ENCODE measurements at places on chromosomes 12 and 14.

DNA sequence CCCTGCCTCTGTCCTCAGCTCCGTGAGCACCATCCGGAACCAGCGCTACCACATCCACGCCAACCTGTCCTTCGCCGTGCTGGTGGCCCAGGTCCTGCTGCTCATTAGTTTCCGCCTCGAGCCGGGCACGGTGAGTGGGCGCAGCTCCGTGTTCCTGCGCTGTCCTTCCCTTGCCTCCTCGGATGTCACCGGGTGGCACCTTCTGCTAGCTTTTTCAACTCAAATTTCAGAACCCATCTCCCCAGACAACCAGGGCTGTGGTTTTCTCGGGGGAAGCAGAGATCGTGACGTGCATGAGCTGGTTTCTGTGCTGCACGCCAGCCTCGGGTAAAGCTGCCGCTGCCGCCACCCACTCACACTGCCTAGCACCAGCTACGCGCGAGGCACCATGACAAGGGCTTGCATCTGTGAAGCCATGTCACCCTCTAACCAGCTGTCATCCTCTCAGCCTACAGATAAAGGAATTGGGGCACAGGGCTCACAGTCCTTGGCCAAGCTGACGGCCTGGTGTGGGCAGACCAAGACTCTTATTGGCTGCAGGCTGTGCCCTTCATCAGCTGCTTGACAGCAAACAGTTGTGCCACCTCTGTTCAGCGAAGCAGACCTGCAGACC is 152.1 kb downstream of the ADGRD1 start:
- no peak for DNase-seq

DNA sequence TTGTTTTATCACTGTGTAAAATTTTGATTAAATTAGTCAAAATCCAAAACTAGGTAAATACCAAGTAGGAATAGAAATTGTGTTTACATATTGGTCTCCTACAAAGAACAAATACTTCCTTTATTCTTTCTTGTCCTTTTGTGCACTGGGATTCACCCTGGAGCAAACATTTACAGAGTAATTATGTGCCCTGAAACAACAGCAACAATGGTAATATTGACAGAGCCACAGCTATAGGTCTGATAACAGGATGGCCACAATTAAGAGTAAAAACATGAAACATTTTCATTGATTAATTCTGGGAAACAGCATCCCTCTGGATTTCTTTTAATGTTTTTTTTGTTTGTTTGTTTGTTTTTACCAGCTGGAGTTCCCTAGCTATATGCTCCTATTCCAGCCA is 61.2 kb downstream of the SLC38A6 start:
- peak; percentile 10 for DNase-seq

DNA sequence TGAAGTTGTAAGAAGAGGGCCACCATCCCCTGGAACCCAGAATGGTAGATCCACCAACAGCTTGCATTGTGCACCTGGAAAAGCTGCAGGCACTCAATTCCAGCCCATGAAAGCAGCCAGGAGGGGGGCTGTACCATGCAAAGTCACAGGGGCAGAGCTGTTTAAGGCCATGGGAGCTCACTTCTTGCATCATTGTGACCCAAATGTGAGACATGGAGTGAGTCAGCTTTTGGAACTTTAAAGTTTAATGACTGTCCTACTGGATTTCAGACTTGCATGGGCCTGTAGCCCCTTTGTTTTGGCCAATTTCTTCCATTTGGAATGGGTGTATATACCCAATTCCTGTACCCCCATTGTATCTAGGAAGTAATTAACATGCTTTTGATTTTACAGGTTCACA is 50.8 kb downstream of the SLC16A7 start:
- no peak for DNase-seq

GRCh38 chr12:106736051-106736957 is 38.2 kb upstream of the RIC8B start:
- DNase-seq, result no peak

DNA sequence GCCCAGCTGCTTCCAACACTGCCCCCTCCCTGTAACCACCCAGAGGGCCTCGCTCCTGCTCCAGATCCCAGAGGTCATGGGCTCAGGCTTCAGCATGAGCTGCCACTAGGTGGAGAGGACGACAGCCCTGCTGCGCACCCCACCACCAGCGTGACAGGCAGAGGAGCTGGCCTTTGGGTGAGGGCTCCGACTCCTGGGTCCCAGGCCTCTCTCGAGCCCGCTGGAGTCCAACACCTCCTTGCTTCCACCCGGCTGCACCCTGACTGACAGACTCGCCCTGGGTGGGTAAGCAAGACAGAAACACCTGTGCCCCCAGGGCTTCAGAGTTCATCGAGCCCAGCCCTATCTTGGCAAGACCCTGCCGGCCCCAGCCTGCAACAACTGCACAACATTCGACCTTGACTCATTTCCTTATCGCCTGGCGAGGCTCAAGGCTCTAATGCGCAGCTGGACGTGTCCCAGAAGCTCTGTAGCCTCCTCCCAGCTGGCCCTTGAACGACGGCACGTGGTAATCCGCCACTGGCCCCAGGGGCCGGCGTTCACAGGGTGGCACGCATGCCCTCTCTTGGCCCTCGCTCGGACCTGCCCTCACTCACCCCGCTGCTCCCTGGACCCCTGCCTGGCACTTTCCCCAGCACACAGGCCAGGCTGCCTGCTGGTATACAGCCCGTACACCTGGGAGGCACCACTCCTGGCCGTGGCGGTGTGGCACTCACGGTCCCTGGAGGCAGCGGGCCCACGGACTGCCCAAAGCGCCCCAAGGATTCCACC is 28.0 kb downstream of the VPS37B start:
- no peak for DNase-seq

DNA sequence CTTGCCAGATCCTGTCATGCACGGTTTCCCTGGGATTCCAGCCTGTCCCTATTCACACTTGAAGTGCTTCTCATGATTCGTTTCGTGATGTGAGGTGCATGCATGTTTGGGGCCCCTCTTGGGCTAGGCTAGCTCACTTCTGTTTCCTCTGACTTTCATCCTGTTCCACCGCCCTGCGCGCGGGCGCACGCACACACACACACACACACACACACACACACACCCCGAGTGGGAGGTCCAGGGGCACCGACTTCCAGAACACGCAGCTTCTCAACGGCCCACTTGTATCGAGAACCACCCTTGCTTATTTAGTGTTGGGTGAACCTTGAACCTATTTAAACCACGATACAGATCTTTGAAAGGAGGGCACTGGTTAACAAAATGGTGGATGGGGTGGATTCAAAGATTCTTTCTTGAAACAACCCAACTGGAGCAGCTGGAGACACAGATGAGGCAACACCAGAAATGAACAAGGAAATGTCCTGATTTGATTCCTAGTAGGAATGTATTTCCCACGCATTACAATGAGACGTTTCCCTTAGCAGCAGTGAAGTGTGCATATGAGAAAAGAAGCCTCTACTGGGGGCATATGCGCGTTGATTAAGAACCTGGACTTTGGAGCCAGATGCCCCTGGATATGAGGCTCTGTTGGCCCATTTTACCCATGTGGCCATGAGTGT is 16.3 kb downstream of the ELK3 start:
- no peak for DNase-seq

GRCh38 chr12:120760349-120761254 is 35.0 kb downstream of the ACADS start:
- DNase-seq, result no peak

- DNase-seq, result no peak
Measured at GRCh38 chr12:27333403-27334009, 870 bp downstream of the BMAL2 start.

- no peak for DNase-seq
Measured at GRCh38 chr12:100372853-100373640, 16.2 kb downstream of the SLC17A8 start.

- no peak for DNase-seq
Measured at GRCh38 chr12:15897433-15897832, 13.7 kb upstream of the DERA start.

DNA sequence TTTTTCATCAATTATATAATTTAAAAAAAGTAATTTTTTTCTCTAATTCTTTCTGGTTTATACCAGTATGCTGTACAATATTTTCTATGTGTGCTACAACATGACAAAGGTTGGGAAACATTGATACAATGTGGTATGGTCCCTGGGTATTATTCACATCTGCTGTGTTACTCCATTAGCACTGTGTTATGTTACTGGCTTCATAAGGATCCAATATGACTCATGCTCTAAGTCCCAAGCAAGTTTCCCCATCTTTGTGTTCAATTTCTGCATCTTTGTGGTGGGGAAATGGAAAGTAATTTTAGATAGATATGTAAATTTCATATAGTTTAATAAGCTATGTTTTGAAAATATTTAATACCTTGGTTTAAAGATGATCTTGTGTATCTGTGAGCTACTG is 35.8 kb downstream of the FBXO33 start:
- no peak for DNase-seq

DNA sequence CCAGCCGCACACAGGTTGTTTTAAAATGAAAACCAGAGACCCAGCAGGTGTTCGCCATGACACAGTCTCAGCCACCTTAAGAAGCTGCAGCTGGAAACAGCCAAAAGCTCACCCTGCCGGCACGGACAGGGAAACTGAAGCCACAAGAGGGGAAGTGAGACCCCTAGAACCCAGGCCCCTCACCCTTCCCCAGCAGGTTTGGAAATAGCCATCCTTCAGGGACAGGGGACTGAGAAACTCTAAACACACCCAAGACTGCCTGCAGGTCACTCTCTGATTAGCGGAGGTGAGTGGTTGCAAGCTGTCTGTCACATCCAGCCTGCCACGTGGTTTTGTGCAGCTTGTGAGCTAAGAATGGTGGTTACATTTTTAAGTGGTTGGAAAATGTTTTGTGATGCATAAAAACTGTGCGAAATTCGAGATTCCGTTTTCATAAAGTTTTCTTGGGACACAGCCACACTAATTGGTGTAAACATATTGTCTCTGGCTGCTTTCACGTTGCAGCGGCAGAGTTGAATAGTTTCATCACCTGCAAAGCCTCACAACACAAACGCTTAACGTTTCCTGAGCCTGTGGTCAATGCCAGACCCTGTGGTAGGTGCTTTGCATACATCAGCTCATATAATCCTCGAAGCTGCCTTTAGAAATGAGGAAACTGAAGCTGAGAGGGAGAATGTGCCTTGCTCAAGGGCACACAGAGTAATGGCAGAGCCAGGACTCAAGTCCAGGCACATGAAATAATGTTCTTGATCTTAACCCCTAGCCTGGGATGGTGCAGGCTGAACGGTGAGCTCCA is 1.7 kb upstream of the SELPLG start:
- no peak for DNase-seq

DNA sequence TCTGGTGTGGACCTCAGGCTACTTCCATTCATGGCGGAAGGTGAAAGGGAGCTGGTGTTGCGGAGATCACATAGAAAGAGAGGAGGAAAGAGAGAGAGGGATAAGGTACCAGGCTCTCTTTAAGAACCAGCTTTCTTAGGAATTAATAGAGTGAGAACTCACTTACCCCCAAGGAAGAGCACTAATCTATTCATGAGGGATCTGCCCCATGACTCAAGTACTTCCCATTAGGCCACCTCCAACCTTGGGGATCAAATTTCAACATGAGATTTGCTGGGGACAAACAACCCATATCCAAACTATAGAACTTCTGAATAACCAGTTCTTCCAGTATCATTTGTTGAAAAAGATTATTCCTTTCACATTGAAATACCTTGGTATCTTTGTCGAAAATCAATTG is 34.0 kb upstream of the C2CD5 start:
- DNase-seq, result no peak

DNA sequence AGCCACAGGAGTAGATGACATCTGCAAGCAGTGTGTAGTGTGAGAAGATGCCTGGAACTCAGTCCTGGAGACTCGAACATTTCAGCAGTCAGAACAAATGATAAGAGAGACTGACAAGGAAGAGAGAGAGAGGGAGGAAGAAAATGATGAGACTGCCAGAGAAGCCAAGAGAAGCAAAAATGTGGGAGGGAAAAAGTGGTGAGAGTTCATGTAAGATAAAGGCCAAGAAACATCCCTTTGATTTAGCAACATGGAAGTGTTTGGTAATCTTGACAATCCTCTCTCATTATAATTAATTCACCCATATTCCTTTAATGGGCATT is 42.6 kb downstream of the LIMA1 start:
- DNase-seq, result no peak

DNA sequence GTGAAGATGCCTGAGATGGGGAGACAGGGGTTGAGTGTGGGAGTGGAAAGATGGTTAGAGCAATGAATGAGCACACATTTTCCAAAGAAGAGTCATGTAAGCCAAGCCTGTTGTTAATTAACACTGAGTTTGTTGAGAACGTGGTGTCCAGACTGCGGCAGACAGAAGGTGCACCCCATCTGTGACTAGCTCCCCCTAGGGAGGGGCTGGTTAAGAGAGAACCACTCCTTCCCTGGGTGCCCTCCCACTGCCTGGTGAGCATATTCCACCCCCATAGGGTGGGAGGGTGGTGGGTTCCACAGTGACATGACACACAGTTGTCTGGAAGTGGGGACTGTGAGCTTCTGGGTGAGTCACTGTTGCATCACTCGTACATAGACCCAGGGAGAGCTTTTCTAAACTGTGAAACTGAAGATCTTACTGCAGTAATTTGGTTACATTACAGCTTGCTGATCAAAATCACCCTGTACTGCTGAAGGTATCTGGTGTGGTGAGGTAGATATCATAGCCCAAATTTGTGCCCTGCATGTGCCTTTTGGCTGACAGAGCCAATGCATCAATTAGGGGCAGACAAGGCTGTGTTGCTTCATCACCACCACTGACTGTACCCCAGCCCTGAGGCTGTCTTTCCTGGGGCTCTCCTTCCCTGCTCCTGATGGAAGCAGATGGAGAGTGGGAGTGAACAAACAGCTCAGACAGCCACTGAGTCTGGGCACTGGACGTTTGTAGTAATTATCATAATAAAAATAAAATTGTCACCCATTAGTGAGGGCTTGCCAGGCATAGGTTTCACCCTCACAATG is 150.9 kb downstream of the EMP1 start:
- DNase-seq, result no peak

- no peak for DNase-seq
Measured at GRCh38 chr14:72024043-72024407, 91.8 kb downstream of the RGS6 start.

DNA sequence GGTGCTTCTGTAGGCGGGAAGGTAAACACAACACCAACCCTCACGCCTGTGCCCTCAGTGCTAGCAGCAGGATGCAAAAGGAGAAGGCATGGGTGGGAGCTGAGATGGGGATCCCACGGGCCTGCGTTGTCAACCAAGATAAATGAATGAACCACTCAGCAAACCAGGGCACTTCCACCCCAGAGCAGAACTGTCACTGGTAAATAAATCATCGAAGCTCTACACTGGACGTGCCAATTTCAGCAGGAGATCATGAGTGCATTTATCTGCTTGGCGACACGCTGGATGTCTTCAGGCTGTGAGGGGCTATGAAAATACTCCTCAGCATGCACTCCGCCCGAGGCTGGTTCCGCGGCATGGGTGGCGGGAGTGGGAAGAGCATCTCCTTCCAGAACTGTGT is 33.2 kb downstream of the HSPB8 start:
- no peak for DNase-seq

DNA sequence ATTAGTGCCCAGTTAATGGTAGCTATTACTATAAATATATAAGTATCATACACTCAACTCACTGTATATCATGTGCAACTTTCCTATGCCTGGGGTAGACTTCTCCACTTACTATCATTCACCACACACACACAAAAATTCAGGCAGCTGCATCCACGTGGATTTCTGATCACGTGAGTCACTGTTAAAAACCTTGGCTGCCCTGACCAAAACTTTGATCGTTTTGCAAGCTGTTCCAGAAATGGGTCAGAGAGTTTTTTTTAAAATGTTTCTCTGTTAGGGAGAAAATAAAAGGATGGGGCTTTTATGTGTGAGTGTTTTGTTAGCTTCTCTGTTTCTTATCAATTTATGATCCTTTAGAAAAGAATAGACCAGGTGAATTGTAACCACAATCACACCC is 198.2 kb upstream of the CNOT2 start:
- no peak for DNase-seq
